ENCODE measurements at places on chromosomes 3 and 15.

DNA sequence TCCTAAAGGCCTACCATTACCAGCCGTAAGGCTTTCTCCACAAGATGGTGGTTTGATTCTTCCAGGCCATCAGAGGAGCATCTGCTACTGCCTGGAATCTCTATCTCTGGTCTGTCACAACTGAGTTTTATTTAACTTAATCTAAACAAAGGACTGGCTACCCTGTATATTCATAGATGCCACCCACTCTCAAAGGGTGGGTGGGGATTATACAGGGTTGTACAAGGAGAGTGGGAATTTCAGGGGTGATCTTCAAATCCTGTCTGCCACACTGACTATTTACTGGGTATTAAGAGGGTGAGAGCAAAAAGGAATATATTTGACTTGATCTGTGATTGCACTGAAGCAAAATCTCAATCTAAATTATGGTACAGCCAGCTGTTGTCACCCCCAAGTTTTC, 253.3 kb downstream of the MBNL1 start:
- DNase-seq = no peak

GRCh38 chr3:56744016-56744415, 57.7 kb downstream of the ARHGEF3 start:
- no peak for DNase-seq

- no peak for DNase-seq
Measured at GRCh38 chr3:76991165-76991564, 48.7 kb upstream of the ROBO2 start.

DNA sequence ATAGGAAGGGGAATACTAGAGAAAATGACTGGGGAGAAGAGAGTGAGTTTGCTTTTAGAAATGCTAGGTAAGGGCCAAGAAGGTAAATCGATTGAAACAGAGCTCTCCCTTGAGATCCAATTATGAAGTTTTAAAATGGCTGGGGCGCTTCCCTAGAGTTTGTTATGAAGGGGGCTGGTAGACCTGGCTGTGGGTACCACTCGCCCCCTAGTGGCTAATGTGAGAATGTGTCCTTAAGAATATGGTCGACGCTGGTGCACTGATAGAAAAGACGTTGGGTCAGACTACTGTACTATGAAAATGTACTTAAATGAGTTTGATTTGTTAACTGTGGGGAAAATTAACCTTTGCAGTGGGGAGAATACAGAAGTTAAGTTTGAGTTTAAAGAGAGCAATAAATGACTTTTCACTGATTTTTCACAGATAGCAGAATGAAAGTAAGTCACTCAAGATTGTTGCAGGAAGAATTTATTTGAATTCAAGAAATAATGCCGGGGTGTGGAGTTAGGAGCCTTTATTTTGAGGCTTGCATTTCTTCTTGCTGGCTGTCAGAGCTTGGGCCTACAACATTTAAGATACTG, 9.2 kb downstream of the TMPRSS7 start:
- DNase-seq = peak; percentile 48

DNA sequence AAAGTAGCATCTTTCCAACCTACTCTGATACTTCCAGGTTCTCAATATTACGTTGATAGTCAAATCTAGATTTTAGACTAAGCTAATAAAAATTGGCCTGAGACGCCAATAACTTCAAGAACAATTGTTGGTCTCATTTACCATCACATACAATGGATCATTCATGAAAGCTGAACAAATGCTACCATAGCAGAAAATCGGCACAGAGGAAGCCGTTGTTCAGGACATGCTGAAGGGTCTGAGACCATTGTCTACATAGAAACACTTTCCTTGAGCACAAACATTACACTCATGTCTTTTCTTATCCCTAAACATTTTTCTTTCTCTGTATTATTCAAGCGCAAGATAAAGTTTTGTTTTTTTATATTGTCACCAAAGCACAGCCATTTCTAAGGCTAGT, 37.2 kb upstream of the FHIT start:
- DNase-seq = no peak

GRCh38 chr15:74392451-74392830, 25.0 kb upstream of the CYP11A1 start:
- no peak for DNase-seq

GRCh38 chr3:84963137-84963536, 4.3 kb downstream of the CADM2 start:
- no peak for DNase-seq

GRCh38 chr3:13713396-13713795, 164.5 kb downstream of the FBLN2 start:
- no peak for DNase-seq

DNA sequence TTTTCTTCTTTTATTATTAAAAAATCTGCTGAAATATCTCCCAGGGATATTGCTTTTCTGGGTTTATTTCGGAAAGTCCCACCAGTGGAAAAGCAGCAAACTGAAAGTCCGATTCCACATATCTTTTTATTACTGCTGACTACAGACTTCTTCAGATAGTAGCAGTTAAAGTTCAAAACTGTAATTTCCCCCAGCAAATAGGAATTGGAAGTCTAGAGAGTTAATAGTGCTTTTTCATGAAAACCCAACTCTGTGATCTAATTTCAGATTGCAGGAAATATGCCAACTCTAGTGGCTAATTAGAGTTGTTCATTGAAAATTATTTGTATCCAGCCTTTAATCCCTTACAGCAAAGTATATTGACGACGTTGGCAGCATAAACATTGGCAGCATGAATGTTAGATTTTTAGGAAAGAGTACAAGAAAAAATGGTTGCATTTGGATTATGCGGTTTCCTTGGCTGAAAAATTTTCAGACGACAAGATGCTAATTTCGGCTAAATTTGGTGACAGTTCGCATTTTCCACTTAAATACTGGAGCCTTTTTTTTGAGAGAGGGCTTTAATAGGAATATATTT, 472.9 kb upstream of the CBLB start:
- no peak for DNase-seq

GRCh38 chr15:56672721-56673120, 60.6 kb downstream of the ZNF280D start:
- no peak for DNase-seq

- DNase-seq = no peak
Measured at GRCh38 chr3:74801924-74802323, 187.5 kb upstream of the CNTN3 start.

DNA sequence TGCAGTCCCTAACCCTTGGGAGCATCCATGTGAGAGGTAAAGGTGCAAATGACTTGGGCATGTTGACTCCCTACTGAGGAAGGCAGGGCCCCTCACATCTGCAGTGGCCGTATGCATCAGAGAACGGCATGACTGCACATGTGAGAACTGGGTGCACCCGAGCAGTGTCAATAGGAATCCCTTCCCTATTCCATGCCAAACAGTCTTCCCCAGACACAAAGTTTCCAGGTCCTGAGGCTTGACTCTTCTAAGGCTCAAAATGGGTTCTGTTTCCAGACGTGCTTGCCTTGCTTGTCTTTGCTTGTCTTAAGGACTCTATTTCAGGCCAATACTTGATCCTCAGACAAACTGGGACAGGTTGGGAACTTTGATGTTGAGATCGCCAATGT, 20.5 kb upstream of the ANPEP start:
- DNase-seq = no peak

DNA sequence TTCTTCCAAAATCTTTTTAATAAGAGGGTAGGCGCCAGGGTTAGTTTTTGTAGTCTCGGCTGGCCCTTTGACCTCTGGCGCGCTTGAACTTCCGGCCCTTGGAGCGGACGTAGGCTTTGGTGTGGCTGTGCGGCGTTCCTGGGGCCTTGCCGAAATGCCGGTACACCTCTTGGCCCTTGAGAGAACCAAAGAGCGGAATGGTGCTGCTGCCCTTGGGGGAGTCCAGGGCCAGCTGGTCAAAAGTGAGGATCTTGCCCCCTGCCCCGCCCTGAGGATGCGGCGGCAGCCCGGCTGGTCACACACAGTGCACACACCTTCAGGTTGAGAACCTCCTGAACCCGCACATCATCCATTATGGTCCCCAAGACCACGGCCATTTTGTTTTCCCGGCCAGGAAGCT, 20.0 kb upstream of the CHRNB4 start:
- DNase-seq = no peak

GRCh38 chr15:84834969-84835368, 17.8 kb downstream of the ALPK3 start:
- DNase-seq = no peak

GRCh38 chr3:106213954-106214353, 345.1 kb upstream of the CBLB start:
- no peak for DNase-seq

All from right renal pelvis (tissue), 4 donors.